PC-9 (cell line): ENCODE measurements at places on chromosomes 2 and 18. TPM values are rescaled to one million over a fixed set of nuclear protein-coding genes. Genes with fewer than 3 reads are reported as not detected.
A peak's percentile ranks its signal among the peaks of the same experiment; 100 is the strongest.

- no peak for DNase-seq
Observed at GRCh38 chr2:13104723-13105122, 388.0 kb downstream of the TRIB2 start.

DNA sequence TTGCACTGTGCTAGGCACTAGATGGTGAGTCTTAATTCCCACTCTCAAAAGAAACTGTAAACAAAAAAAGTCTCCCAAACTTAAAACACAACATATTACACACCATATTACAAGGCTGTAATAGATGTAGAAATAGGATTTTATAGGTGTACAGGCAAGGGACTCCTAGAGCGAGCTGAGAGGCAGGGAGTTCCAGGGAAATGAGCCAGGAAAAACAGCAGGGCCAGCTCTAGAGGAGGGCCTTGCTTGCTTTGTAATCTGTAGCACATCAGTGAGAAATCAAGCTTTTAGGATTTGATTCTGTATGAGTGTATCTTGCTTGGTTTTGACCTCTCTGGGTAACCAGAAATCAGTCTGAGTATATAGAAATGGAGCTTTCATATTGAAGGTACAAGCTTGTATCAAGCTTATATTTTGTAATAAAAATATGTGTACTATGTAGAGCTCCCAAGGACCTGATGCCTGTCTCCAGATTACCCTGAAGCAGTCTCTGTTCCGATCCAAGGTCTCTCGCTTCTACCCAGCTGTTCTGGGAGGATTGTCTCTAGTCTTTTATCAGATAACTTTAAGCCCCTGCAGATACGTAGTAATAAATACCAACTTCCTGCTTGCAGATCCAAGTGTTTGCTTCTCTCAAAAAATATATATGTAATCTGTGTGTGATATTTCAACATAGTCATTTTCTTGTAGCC is 73.0 kb downstream of the MYO1B start:
- DNase-seq: no peak

Gene DNAJC5G
- not detected in 2 replicates for total RNA-seq

GRCh38 chr2:188773075-188773474 is 201.1 kb upstream of the COL3A1 start:
- DNase-seq: peak; percentile 35

GRCh38 chr18:79844999-79845563 is 47.3 kb downstream of the KCNG2 start:
- no peak for DNase-seq

- no peak for DNase-seq
Observed at GRCh38 chr2:39313575-39313974, 69.8 kb upstream of the CDKL4 start.

Gene CENPO
- 21.3 and 33.0 TPM in 2 replicates for total RNA-seq

Gene CNGA3
- not detected in 2 replicates for total RNA-seq

DNA sequence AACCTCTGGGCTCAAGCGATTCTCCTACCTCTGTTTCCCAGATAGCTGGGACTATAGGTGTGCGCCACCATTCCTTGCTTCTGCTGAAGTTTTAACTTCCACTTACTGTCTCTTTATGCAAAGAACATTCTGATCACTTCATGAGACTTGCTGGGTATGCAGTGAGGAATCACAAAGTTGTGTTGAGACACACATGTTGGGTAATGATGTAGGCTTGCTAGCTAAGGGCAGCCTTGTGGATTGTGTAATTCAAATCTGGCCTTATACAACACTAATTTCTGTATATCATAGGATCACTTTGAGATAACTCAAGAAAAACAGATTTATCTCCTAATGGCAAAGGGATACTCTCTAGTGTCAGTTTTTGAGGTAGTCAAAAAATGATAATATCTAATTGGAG is 24.2 kb downstream of the XRCC5 start:
- DNase-seq: no peak

DNA sequence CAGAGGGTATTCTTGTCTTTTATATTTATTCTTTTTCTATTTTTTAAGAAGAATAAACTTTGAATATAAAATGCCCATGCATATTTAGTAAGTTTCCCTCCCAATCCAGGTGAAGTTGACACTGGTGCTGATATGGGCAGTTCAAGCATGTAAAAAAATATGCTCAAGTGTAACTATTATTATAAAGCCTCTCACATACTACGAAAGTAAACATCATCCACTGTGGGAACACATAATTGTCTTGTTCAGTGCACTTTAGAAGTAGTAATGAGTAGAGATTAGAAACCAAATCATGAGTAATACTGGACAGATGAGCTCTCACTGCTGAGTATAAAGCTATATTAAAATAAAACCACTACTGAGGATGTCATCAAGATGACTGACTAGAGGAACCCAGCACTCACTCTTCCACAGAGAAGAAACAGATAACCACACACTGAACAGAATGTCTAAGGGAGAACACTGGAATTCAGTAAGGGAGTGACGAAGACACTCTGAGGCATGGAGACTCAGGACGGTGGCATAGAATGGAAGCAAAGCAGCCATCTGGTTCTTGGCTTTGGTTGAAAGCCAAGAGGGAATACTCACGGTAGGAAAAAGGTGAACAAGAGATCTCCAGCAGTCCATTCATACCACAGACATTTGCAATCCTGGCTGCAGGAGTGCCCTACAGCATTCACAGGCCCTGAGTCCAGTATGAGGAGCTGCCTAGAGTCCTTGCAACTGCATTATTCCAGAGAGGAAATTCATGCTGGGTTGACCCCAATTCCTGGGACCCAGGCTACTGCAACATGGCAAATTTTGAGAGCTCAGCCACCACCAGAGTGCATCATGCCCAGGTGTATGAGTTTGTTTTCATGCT is 9.5 kb upstream of the FAM110C start:
- no peak for DNase-seq
